ENCODE measurements at places on chromosomes 16 and 17.
A peak's percentile ranks its signal among the peaks of the same experiment; 100 is the strongest.

DNA sequence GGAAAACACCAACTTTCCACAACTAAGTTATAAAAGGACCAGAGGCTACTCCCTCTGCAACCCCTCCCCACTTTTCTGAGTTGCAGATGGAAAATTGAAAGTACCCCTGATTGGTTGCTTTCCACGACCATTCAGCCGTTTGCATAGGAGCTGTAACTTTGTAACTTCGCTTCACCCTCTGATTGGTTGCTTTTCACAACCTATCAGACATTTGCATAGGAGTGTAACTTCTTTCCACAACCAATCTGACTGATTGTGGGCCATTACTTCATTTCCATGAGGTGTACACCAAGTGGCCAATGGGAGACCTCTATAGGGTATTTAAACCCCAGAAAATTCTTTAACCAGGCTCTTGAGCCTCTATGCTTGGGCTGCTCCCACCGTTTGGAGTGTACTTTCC is 644.1 kb downstream of the WWOX start:
- no peak for DNase-seq

GRCh38 chr17:15453246-15453645 is 14.2 kb downstream of the CDRT4 start:
- DNase-seq = no peak

DNA sequence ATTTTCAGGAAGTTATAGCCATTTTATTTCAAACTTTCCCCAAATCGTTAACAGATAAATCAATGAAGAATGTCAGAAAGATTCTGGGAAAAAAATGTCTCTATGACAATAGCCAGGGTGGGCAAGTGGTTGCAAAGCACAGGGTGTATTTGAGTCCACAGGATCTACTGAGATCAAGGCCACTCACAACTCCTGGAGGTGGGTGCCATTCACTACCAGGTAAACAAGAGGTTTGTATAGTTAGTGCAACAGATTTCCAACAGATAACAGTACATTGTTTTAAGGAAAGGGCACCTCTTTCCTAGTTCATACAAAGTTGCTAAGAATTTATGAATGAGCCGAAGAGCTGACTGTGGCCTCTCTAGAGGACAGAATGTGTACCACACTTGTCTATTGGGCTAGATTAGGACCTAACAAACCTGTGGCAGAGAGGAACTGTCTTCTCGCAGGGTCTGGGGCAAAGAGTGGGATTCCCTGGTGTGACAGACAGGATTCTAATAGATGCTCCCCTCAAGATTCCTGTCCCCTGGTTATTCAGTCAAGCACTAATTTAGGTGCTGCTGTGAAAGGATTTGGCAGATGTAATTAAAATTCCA is 52.0 kb upstream of the ZNF629 start:
- no peak for DNase-seq

- DNase-seq = no peak
Observed at GRCh38 chr16:79532785-79533184, 67.8 kb downstream of the MAF start.

- DNase-seq = no peak
Observed at GRCh38 chr16:81263470-81264220, 25.2 kb downstream of the BCO1 start.

DNA sequence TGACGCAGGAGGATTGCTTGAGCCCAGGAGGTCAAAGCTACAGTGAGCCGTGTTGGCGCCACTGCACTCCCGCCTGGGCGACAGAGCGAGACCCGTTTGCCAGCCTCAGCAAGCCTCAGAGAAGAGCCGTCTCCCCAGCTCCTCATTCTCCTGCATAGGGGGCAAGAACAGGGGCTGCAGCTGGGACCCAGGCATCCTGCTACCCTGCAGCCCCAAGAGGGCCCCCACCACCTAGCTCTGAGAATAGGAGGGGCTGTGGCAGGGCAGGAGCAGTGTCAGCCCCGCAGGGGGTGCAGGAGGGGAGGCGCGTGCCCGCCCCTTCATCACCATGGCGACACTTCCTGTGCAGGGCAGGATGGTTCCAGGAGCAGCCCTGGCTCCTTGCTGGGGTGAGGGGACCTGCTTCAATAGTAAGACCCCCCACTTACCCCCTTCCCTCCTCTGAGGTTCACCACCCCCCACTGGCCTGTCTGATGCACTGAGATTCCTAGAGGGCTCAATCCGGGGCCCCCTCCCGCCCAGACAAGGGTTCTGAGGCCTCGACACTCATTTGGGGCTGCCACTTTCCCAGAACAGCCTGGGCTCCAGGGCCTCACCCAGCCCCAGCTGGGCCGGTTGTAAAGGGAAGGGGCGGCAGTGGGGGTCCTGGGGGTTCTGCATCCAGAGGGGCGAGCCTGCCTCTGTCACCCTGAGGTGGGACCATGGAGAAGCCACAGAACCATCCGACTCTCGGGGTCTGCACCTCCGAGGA is 20.2 kb downstream of the VASN start:
- DNase-seq = no peak

- DNase-seq = no peak
Observed at GRCh38 chr17:81237591-81238489, 1.0 kb downstream of the TEPSIN start.

GRCh38 chr17:60139438-60140285 is 10.1 kb upstream of the CA4 start:
- peak; percentile 42 for DNase-seq

GRCh38 chr16:29011112-29011511 is 26.3 kb downstream of the LAT start:
- DNase-seq = no peak

DNA sequence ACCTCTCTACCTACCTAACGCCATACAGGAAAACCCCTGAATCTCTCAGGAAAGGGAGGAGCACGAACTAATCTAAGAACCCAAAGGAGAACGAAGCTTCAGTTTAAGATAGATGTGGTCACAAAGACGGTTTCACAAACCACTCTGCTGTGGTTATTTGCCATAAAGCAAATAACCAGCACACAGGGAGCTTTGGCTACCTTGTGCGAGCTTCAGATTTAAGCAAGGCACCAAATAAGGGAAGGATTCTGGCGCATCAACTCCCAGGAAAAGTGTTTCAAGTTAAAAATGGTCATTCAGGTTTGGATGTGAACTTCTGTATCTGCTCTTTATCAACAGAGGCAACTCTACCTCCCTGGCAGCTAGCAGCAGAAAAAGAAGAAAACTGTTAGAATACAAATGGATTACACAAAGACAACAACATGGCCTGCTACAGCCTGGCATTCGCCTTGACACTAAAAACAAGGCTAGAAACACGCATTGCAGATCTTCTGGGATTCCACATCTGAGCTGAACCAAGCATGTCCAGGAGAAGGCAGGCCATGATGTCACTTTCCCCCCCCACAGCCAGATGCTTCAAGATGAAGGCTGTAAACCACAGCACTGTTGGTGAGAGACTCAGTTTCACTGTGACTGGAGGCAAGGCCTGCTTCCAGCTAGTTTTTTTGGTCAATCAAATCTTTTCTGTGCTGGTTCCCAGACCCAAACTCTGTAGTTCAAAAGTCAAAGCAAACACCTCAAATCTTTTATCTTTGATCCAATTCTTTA is 43.6 kb downstream of the SMG6 start:
- peak; percentile 76 for DNase-seq

- no peak for DNase-seq
Observed at GRCh38 chr16:80197741-80198201, 343.0 kb upstream of the DYNLRB2 start.

DNA sequence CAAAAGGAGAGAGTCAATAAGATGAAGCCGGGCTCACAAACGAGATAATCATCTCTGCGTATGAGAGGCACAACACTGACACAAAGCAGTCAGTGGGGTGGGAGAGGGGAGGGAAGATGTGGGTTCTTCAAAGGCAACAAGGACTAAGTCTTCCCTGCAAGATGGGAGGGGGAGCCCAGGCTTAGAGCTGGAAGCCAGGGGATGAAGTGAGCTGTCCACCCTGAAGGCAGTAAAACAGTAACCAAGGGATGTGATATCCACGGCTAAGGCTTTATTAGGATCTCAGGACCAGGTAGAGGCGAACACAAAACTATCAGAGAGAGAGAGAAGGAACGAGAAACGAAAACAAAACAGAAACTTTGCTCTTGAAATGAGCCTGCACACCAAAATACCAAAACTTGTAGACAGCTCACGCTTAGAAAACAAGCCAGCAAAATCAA is 115.9 kb downstream of the DYNLRB2 start:
- DNase-seq = no peak

- no peak for DNase-seq
Observed at GRCh38 chr17:28131599-28131998, 89.1 kb downstream of the NLK start.

DNA sequence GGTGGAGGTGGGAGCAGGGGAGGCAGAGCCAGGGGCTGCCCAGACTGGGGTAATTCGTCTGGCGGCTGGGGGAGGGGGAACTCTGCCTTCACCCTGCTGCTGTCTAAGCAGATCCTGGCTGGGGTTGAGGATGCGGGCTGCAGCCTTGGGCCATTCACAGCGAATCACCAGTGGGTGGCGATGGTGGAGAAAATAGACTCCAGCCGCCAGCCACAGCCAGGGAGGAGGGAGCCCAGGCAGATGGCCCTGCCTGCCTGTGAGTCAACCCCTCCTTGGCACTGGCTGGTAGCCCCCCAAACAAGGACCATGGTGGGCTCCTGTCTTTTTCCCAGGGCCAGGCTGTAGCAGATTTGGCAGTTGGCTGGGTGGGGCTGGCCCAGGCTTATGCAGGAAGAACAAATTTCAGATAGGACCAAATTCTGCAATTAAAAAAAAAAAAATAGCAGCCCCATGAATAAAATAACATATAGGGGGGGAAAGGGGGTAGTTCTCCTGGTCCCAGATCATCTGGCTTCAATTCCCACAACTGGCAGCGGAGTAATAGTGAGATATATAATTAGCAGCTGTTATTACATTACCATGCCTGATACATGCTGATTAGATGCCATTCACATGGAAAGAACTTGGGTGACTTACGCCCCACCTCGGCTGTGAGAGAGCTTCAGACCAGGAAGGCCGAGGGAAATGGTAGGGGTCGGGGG is 41.5 kb upstream of the CDH5 start:
- DNase-seq = peak; percentile 10

DNA sequence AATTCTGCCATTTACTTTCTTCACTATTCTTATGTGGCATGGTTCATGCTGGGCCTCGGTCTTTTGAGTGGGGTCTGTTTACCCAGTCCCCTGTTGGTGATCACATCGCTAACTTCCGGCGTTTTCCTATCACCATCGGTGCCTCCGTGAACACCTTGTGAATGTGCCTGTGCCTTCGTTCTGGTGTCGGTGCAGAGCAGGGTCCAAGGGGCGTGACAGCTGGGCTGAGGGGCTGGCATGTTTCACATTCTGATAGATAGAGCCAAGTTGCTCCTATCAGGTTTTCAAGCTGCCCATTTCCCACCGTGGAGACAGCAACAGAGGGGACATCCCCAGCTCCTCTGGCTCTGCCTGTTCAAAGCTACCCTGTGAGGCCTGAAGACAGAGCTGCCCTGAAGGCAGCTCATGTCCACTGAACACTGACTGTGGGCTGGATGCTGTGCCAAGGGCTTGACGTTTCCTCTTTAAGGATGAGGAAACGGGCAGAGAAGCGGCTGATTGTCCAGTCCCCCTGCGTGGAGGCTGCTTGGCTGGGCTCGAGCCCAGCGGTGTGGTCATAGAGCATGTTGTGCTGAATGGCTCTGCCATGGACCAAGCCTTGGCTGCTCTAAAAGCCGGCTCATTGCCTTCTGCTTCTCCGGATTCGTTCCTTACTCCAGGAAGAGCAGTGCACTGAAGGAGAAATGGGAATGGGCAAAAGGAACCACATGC is 17.0 kb downstream of the DHODH start:
- DNase-seq = no peak

DNA sequence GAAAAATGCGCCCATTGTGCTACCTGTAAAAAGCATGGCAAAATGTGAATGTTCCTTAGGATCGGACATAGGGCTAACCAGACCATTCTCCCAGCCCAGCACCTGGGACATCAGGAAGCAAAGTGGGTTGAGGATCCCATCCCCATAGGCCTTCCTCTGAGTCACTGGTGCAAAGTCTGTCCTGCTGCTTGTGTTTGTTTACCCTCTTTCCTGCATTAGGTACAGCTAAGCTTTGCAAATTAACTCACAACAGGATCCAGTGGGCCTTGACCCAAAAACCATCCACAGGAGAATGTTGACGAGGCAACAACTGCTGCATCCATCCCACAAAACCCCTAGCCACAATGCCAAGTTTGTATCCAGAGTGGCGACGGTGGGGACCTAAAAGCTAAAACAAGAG is 106.2 kb downstream of the GRIN2A start:
- DNase-seq = no peak

- DNase-seq = no peak
Observed at GRCh38 chr17:48456589-48456988, 26.6 kb upstream of the SKAP1 start.

- no peak for DNase-seq
Observed at GRCh38 chr17:54277868-54278267, 455.1 kb downstream of the KIF2B start.

- peak; percentile 66 for DNase-seq
Observed at GRCh38 chr17:559551-560431, 154.8 kb downstream of the VPS53 start.

- DNase-seq = no peak
Observed at GRCh38 chr16:79185711-79186110, 414.8 kb downstream of the MAF start.

GRCh38 chr16:61480250-61480649 is 556.0 kb downstream of the CDH8 start:
- no peak for DNase-seq

GRCh38 chr16:9258423-9259051 is 167.1 kb downstream of the HAPSTR1 start:
- DNase-seq = peak; percentile 27

- peak; percentile 51 for DNase-seq
Observed at GRCh38 chr17:82517230-82517865, 2.2 kb upstream of the FOXK2 start.

GRCh38 chr16:89090669-89091426 is 2.8 kb upstream of the ACSF3 start:
- no peak for DNase-seq

- DNase-seq = no peak
Observed at GRCh38 chr16:13158427-13158826, 257.0 kb downstream of the SHISA9 start.

- DNase-seq = no peak
Observed at GRCh38 chr17:1190751-1191331, 11.1 kb upstream of the ABR start.

- no peak for DNase-seq
Observed at GRCh38 chr17:2309338-2310154, 5.8 kb downstream of the SRR start.

DNA sequence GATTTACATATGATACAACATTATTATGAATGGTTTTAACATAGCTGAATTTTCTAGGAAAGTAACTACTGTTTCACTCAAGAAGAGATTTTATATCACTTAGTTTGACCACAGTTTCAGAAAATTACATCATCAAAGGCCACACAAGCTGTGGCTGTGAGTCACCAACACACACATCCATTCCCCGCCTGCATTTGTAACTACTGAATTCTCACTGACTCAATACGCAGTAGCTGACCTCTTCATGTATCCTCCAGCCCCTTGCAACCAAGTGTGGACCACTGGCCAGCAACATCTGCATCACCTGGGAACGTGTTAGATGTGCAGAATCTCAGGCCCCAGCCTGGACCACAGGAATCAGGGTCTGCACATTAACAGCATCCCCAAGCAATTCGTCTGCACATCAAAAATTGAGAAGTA is 197.6 kb downstream of the XYLT1 start:
- DNase-seq = peak; percentile 90

- no peak for DNase-seq
Observed at GRCh38 chr17:1164935-1165556, 14.7 kb downstream of the ABR start.

- DNase-seq = no peak
Observed at GRCh38 chr16:20339744-20340143, 12.4 kb upstream of the GP2 start.

- no peak for DNase-seq
Observed at GRCh38 chr16:16108759-16109158, 114.5 kb downstream of the ABCC6 start.

GRCh38 chr17:73104450-73104849 is 12.0 kb upstream of the SLC39A11 start:
- DNase-seq = no peak

All from MV-4-11 (cell line).